ENCODE measurements at places on chromosomes 3 and 15.

GRCh38 chr15:33801954-33802353 lies 166.3 kb upstream of the CHRM5 start:
- DNase-seq, result no peak

DNA sequence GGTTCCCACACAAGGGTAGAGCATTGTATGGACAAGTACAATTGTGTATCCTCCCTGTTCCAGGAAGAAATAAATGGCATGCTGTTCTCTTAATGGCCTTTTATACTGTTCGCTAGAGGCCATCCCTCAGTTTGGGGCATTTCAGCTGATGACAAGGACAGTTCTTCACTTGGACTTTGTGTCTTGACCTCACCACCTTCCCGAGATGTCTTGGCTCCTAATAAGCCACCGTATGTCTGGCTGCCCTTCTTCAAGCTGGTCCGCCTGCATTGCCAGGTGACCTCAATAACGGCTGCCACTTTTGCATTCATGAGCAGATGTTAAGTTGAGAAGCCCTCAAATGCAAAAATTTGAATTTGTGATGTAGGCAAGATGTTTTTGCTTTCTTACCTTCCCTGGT lies 24.1 kb downstream of the ZBTB38 start:
- DNase-seq, result no peak

- no peak for DNase-seq
These were observed 18.0 kb downstream of the ZNF148 start for GRCh38 chr3:125357032-125357658.

- no peak for DNase-seq
These were observed 41.2 kb downstream of the IMPG2 start for GRCh38 chr3:101279162-101279561.

GRCh38 chr15:67149068-67149772 lies 83.8 kb downstream of the SMAD3 start:
- DNase-seq, result no peak

- DNase-seq, result no peak
These were observed 171.0 kb downstream of the RBMS3 start for GRCh38 chr3:29451920-29452319.

GRCh38 chr15:60582370-60583036 lies 103.6 kb upstream of the ICE2 start:
- DNase-seq, result no peak

DNA sequence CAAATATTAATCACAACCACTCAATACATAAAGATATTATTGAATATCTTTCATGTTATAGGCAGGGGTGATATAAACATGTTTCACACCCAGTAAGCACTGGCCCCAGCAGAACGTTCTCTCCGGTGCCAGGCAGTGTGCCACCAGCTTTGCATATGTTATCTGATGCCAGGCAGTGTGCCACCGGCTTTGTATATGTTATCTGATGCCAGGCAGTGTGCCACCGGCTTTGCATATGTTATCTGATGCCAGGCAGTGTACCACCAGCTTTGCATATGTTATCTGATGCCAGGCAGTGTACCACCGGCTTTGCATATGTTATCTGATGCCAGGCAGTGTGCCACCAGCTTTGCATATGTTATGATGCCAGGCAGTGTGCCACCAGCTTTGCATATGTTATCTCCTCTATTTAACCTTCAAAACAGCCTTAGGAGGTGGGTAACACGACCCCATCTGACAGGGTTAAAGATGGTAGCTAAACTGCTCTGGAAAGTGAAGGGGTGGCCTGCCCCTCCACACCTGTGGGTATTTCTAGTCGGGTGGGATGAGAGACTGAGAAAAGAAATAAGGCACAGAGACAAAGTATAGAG lies 6.9 kb downstream of the MUC20 start:
- no peak for DNase-seq

- DNase-seq, result no peak
These were observed 17.4 kb upstream of the TXNRD3 start for GRCh38 chr3:126672340-126672739.

GRCh38 chr15:28289694-28290463 lies 32.1 kb downstream of the HERC2 start:
- DNase-seq, result no peak

GRCh38 chr15:98964466-98965133 lies 43.0 kb downstream of the PGPEP1L start:
- no peak for DNase-seq

DNA sequence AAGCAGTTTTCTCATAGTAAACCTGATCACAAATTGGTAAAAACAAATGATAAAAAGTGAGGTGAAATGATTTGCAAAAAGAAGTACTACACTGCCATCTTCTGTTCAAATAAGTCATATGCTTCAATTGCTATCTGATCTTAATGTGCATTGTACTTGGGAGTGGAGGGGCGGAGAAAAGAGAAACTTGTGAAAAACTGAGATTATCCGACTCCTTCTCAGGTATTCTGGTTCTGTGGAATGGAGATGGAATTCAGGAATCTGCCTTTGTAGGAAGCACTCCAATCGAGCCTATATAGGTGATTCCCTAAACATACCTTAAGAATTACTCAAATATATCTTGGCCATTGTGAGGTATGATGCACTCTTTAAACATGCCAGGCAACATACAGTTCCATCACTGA lies 180.6 kb downstream of the CHL1 start:
- DNase-seq, result no peak

DNA sequence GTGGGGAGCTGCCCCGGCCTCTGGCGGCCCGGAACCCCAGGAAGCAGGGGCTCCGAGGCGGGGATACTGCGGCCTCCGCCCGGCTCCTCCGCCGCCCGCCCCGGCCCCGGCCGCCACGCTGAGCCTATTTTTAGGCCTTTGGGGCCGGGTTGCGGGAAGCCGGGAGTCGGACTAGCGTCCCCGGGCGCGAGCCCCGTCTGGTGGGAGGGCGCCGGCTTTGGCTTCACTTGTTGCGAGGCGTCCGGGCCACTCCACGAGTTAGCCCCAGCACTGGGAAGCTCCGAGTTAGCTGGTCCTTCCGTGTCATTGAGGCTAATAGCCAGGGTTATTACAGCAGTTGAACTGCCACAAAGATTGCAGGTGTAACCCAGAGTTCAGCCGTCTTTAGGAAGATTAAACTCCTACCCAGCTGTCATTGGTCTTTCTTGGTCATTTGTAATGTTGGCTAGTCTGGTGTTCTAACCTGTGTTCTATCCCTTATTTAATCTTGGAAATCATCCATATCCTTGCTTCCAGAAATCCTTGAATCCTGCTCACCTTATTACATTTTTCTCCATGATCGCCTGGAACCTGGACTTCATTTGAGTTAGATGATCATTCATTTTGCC lies 791 bp downstream of the GYG1 start:
- no peak for DNase-seq

- no peak for DNase-seq
These were observed 6.2 kb downstream of the DLG1 start for GRCh38 chr3:197292083-197292646.

GRCh38 chr3:44198284-44199269 lies 43.1 kb upstream of the TOPAZ1 start:
- peak; percentile 48 for DNase-seq

GRCh38 chr3:16614033-16615031 lies 9.1 kb upstream of the DAZL start:
- DNase-seq, result no peak

DNA sequence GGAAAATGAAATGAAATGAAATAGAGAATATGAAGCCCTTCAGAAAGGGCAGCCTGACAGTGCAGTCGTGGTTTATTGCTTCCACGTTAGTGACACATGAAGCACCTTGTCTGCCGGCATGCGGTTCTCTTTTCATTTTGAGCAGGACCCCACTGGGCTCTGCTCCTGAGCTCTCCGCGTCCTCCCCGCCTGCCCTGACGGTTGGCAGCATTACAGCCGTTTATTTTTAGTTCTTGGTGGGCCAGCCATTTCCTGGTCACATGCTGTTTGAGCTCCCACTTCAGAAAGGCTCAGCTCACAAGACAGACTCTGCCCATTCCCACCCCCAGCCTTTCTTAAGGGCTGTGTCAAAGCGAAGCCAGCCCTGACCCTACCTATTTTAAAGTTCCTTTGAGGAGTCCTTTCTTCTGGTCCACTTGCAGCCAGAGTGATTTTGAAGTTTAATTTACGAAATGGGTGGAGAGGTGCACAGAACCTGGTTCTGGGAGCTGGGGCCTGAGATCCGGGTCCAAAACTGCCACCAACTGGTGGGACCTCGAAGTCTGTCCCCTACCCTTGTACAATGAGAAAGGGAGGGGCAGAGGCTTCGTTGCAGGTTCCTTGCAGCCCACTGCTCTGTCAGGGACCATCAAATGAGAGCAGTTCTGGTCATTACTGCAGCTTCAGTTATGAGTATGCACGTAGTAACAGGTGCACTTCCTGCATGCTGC lies 60.1 kb downstream of the MGLL start:
- DNase-seq, result no peak

All from stimulated activated CD4-positive, alpha-beta T cell treated with anti-CD3 and anti-CD28 coated beads, TNF-alpha, amount 100 ng/mL, for 48 hours (primary cell).